Sigmoid colon (tissue), 7 donors: ENCODE measurements at places on chromosomes 2 and 18. TPM values are rescaled to one million over a fixed set of nuclear protein-coding genes. Genes with fewer than 3 reads are reported as not detected.

The ZNF638 gene
- 161 TPM for total RNA-seq

- no peaks in the 10 kb centered on the region for H3K36me3 ChIP-seq
- H3K27ac ChIP-seq = no peak overlapping the region
- no peak for DNase-seq
- no peaks in the 10 kb centered on the region for H3K27me3 ChIP-seq
- no peaks in the 10 kb centered on the region for H3K4me1 ChIP-seq
- H3K4me3 ChIP-seq = no peak overlapping the region
These were observed 10.8 kb downstream of the CACNB4 start for GRCh38 chr2:152088006-152088405.

DNA sequence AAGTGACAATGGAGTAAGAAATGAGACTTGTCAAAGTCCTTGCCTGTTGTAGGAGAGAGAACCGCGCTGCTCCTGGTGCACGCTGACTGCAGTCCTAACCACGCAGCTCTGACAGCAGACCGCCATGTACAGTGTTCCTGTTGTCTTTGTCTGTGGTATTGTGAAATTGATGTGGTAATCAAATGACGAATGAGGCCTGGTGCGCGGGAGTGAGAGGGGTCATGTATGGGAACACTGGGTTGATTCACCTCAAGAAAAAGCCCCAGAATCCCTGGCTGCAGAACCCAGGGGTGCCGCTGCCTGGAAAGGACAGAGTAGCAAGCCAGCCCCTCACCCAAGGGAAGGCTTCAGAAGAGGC is 64.0 kb downstream of the INPP4A start:
- H3K36me3 ChIP-seq = no peaks in the 10 kb centered on the region
- H3K4me1 ChIP-seq = peaks cover 59% of the 10 kb centered on the region
- peak; percentile 82 for DNase-seq
- no peaks in the 10 kb centered on the region for H3K27me3 ChIP-seq
- H3K4me3 ChIP-seq = no peak overlapping the region
- H3K27ac ChIP-seq = peak overlapping the region; percentile 82

- H3K36me3 ChIP-seq = no peaks in the 10 kb centered on the region
- no peak for DNase-seq
These were observed 168.8 kb downstream of the SEPTIN10 start for GRCh38 chr2:109444916-109445315.

GRCh38 chr2:177283906-177284305 is 19.4 kb upstream of the NFE2L2 start:
- H3K36me3 ChIP-seq = no peaks in the 10 kb centered on the region
- no peak for DNase-seq
- H3K4me1 ChIP-seq = no peaks in the 10 kb centered on the region
- no peak overlapping the region for H3K27ac ChIP-seq

The C1QL2 gene
- total RNA-seq = not detected

DNA sequence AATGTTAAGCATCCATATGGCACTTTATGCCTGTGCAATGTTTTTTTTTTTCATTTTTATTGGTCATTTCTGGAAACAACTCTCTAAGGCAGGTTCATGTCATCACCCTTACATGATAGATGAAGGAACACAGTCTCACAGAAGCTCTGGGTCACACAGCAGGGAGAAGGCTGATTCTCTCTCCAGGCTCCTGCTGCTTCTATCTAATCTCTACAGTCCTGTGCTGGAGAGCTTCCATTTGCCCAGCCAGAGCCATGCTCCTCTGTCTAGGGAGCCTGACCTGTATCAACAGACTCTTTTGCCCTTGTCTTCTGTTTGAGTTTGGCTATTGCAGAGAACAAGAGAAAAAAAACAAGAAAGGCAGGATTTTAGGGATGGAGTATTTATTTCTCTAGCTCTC is 584.8 kb downstream of the MBD2 start:
- H3K27ac ChIP-seq = no peak overlapping the region
- DNase-seq = no peak
- no peaks in the 10 kb centered on the region for H3K36me3 ChIP-seq
- H3K4me1 ChIP-seq = no peaks in the 10 kb centered on the region
- no peak overlapping the region for H3K4me3 ChIP-seq

DNA sequence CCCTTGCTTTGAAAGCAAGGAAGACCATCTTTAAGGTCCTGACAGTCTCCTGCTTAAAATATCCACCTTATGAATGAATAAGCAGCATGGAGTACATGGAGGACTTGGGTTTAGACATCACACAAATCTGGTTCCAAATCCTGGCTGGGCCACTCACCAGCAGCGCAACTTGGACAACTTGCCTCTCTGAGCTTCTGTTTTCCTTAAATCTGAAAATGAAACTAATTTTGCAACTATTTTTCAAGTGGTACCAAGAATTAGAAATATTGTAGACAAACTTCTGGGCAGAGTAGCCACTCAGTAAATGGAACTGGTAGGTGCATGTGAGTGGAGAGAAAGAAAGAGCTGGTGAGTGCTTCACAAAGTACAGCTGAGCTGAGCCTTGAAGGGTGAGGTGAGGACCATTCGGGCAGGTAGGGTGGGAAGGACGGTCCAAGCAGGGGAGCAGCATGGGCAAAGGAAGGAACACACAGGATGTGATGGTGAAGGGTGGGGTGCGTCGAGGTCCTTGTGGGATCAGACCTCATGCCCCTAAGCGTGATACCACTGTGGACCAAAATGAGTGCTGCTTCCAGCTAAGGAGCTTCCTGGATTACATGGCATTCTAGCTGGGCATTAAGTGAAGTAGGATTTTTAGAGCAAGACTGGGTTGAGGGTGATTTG is 14.4 kb upstream of the TET3 start:
- H3K27ac ChIP-seq = no peak overlapping the region
- H3K4me3 ChIP-seq = no peak overlapping the region
- peaks cover 18% of the 10 kb centered on the region for H3K4me1 ChIP-seq
- H3K36me3 ChIP-seq = no peaks in the 10 kb centered on the region
